ENCODE measurements at places on chromosomes 3 and 15. TPM values are rescaled to one million over a fixed set of nuclear protein-coding genes. Genes with fewer than 3 reads are reported as not detected.

The GHRL gene
- total RNA-seq = not detected

The GOLGA8Q gene
- total RNA-seq = 0.09 TPM

The SPATA12 gene
- total RNA-seq = 0.32 TPM

The INSYN1 gene
- 2.7 TPM for total RNA-seq

The BCL2A1 gene
- total RNA-seq = 17.9 TPM

The RAD54L2 gene
- 5.5 TPM for total RNA-seq

The MCTP2 gene
- not detected for total RNA-seq

The SLC22A13 gene
- 0.07 TPM for total RNA-seq

The RTP1 gene
- total RNA-seq = not detected

The GOLGA6B gene
- total RNA-seq = not detected

The CSK gene
- 66.9 TPM for total RNA-seq

The TGM4 gene
- 0.39 TPM for total RNA-seq

The STARD5 gene
- total RNA-seq = 1.5 TPM

The ANKRD63 gene
- total RNA-seq = 0.20 TPM

The KIF7 gene
- total RNA-seq = 4.0 TPM

The RARRES1 gene
- total RNA-seq = 9.2 TPM

The NLGN1 gene
- not detected for total RNA-seq

The SQOR gene
- total RNA-seq = 74.4 TPM

The HYAL1 gene
- total RNA-seq = 0.69 TPM

The TTC21A gene
- 1.2 TPM for total RNA-seq

The PPP1R14D gene
- 0.21 TPM for total RNA-seq

The MOBP gene
- total RNA-seq = 0.03 TPM

The TP53BP1 gene
- total RNA-seq = 14.0 TPM

The RBP2 gene
- total RNA-seq = not detected

The CPN2 gene
- not detected for total RNA-seq

The P4HTM gene
- total RNA-seq = 16.0 TPM

The CPNE4 gene
- total RNA-seq = 4.8 TPM

The ZNF80 gene
- total RNA-seq = 0.04 TPM

The SKIL gene
- total RNA-seq = 23.5 TPM

The ST3GAL6 gene
- total RNA-seq = 1.1 TPM

The CNTN3 gene
- not detected for total RNA-seq

The TMEM266 gene
- 0.29 TPM for total RNA-seq

The FANCD2OS gene
- not detected for total RNA-seq

The GOLGA8M gene
- not detected for total RNA-seq

The DUOXA2 gene
- total RNA-seq = not detected

The GAP43 gene
- 0.09 TPM for total RNA-seq

The STAB1 gene
- total RNA-seq = 0.17 TPM

The CCR4 gene
- total RNA-seq = 0.05 TPM

The PRR20G gene
- total RNA-seq = 2.4 TPM

The CCDC39 gene
- not detected for total RNA-seq

The PRSS50 gene
- not detected for total RNA-seq

The PML gene
- total RNA-seq = 16.2 TPM

The NMNAT3 gene
- 1.7 TPM for total RNA-seq

The BAHD1 gene
- total RNA-seq = 11.2 TPM

The NAA50 gene
- 166 TPM for total RNA-seq

The CLSTN2 gene
- 0.05 TPM for total RNA-seq

Data from A549 treated with dexamethasone at 1 μM for 4 hours (cell line).